ENCODE measurements at places on chromosomes 12 and 14.
A peak's percentile ranks its signal among the peaks of the same experiment; 100 is the strongest.

- no peak for ATAC-seq
These were observed 32.4 kb downstream of the MAX start for GRCh38 chr14:65069874-65070413.

GRCh38 chr12:112328456-112329124, 53.6 kb downstream of the HECTD4 start:
- no peak for ATAC-seq

DNA sequence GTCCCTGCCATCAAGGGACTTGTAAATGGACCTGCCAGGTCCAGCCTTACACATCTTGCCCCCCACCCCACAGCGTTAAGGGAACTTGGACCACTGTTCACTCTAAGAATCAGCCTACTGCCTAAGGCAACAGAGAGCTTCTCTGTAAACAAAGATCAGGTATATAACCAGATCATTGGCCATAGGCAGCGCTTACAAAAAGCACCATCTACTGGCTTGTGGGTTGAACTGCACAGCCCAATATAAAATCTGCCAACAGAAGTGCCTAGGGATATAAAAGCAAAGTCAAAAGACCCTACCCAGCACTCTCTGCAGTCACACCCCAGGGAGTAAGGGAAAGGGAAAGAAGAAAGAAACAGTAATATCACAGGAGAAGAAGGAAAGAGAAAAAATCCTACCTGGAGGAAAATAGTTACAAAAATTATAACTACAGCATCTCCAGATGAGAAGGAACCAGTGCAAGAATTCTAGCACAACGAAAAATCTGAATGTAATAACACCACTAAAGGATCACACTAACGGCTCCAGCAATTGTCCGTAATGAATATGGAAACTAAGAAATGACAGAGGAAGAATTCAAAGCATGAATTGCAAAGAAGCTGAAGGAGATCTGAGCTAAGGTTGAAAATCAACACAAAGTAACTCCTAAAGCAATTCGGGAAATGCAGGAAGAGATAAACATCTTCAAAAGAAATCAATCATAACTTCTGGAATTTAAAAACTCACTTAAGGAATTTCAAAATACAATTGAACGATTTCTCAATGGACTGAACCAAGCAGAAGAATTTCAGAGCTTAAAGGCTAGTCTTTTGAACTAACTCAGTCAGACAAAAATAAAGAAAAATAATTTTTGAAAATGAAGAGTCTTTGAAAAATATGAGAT, 95.2 kb upstream of the PCED1B start:
- peak; percentile 95 for ATAC-seq

- no peak for ATAC-seq
These were observed 309.9 kb downstream of the VRK1 start for GRCh38 chr14:97107080-97107479.

DNA sequence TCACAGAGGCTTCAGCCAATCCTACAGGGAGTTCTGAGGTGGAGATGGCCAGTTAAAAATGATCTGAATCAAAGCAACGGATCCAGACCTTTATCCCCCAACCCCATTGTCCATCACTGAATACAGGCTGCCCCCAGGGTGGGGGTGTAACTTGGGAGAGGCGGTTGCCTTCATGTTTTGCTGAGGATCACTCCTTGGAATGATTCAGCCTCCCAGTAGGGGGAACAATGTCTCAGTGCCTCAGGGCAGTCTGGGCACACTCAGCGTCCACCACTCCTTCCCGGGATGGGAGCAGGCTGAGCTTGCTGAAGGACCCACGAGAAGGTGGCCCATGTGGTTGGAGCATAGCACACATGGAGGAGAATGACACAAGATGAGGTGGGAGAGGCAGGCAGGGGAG, 60.2 kb downstream of the RFX4 start:
- ATAC-seq, result no peak

DNA sequence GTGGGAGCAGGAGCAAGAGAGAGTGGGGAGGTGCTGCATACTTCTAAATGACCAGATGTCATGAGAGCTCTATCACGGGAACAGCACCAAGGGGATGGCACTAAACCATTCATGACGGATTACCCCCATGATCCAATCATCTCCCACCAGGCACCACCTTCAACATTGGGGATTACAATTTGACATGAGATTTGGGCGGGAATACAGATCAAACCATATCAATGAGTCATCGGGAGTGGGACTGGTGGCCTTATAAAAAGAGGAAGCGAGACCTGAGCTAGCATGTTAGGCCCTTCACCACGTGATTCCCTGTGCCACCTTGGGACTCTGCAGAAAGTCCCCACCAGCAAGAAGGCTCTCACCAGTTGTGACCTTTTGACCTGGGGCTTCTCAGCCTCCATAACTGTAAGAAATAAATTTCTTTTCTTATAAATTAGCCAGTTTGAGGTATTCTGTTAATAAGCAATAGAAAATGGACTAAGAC, 28.7 kb downstream of the COX8C start:
- ATAC-seq, result no peak

GRCh38 chr12:12562016-12562483, 613 bp downstream of the DUSP16 start:
- ATAC-seq, result no peak

DNA sequence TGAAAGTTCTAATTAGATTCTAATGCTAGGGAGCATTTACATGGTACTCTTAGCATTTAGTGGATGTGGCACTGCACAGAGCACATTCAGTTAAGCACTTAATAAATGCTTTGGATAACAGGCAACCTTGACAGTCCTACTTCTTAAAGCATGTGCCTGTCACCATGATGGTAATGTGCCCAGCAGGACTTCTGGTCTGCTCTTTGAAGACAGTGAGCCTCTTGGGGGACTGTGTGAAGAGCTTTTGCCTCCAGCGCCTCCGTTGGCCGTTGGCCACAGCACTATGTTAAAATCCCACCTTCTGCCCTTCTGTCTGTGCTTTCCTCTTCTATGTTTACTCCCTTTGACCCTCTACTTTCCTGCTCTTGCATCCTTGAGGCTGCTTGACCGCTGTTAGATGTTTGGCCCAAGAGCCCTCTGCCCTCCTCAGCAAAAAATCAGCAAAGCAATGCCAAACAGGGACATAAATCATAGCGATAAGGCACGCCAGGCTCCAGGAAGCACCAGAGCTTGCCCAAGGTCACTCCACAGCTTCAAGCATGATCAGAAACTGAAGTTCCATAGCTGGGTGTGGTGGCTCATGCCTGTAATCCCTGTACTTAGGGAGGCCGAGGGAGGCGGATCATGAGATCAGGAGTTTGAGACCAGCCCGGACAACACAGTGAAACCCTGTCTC, 8.3 kb downstream of the CDKL1 start:
- ATAC-seq, result no peak

GRCh38 chr14:54549862-54550261, 17.1 kb upstream of the SAMD4A start:
- no peak for ATAC-seq

- no peak for ATAC-seq
These were observed 48.0 kb upstream of the RIMBP2 start for GRCh38 chr12:130764073-130764472.

GRCh38 chr14:27863166-27863565, 903.4 kb upstream of the FOXG1 start:
- no peak for ATAC-seq

DNA sequence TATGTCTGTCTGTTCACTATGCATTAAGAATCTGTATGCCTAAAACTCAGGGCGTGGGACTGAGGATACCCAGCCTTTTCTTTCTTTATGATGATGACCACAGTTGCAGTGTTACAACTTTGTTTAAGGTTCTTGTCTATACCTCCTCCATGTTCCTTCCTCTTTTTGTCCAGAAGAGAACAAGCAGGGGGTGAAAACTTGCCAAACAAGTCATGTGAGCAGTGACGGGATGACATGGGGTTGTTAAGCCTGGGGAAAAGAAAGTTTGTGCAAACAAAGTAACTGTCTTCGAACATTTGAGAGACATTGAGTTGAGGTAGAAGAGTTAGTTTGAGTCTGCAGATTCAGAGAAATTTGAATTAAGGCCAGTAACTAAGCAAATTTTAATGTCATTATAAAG, 505.5 kb downstream of the NPAS3 start:
- ATAC-seq, result no peak

DNA sequence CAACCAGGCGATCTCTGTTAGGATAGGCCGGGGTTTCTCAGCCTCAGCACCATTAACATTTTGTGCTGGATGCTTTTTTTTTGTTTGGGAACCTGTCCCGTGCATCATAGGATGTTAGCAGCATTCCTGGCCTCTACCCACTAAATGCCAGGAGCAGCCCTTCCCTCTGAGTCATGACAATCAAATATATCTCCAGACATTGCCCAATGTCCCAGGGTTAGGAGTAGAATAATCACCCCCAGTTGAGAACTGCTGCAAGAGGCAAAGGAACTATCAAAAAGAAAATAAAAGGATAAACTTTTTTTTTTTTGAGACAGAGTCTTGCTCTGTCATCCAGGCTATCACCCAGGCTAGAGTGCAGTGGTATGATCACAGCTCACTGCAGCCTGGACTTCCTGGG, 76.0 kb downstream of the ACACB start:
- peak; percentile 69 for ATAC-seq

GRCh38 chr12:71999795-72000194, 61.1 kb downstream of the TPH2 start:
- ATAC-seq, result no peak

DNA sequence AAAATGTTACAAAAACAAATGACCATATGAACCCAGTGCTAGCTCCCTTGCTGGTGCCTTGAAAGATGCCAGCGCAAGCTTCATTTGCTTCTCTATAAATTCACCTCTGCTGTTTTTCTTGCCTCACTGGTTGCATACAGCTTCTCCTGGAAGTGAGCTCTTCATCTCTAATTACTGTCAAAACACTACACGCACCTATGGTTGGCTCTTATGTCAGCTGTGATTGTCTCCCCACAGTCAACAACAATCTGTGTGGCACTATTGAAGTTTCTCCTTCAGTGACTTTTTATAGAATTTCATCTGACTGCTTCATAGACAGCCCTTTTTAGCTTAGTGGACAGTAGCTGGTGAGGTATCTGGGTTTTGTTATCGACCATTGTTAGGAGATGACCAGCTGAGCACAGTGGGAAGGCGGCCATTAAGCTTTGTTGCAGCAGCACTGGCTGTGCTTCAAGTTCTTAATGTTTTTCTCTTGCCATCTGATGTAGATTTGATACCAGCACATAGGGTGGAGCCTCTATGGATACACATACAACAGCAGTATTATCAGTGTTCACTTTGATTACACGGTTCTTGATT, 131.8 kb downstream of the KITLG start:
- ATAC-seq, result no peak

DNA sequence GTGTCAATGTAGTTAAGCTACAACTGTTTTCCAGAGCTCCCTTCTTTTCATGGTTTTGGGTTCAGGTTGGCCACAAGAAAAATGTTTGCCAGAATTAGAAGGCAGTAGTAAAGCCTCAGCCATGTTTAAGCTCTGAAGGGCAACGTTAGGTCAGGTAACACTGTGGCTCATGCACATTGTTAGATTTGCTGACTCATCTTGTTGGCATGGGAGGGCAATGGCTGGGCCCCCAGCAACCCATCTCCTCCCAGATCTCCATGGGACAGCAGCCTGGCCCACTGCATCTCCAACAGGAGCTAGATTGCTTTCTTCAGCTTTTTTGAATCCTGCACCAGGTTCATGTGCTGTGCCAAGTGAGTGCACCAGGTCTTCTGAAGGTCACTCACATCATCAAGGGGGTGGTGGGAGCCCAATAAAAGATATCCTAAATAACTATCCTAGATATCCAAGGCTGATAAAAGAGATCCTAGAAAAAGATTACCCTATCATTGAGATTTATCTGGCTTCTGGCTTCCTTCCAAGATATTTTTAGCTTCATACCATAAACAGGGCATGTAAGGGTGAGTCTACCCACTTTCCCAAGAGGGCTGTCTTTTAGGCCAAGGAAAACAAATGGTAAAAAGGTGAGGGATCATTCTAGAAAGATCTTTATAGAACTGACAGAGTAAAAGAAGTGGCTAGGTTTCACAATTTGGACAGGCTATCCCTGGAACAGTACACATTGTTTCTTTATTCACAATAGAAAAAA, 28.9 kb downstream of the PTGER2 start:
- peak; percentile 78 for ATAC-seq

- ATAC-seq, result no peak
These were observed 347.4 kb upstream of the PRICKLE1 start for GRCh38 chr12:42936991-42937390.

DNA sequence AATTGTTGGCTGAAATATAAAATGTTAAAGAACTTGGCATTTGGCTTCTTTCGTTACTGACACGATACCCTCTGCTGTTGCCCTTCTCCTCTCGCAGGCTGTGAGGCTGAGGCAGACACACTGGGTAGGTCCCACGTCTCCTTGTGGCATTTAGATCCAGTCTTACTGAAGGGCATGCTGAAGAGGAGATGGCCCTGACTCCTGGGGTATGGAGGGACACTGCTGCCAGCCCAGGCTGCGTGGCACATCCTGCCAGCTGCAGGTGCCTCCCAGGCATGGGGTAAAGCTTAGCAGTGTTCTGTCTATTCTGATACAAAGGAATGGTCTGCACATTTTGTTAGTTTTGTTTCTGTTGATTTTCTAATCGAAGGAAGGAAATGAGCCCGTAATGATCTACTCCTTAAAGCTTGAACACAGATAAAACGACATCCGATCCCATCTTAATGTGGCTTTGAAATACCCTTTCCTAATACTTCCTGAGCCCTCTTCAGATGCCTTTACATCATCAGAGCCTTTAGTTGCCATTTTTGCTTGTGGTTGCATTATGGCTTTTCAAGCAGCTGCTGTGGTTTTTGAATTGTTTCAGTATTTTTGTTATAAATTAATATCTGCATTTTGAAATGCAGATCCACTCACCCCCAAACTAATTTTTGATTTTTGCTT, 61.1 kb downstream of the WDR20 start:
- ATAC-seq, result no peak

DNA sequence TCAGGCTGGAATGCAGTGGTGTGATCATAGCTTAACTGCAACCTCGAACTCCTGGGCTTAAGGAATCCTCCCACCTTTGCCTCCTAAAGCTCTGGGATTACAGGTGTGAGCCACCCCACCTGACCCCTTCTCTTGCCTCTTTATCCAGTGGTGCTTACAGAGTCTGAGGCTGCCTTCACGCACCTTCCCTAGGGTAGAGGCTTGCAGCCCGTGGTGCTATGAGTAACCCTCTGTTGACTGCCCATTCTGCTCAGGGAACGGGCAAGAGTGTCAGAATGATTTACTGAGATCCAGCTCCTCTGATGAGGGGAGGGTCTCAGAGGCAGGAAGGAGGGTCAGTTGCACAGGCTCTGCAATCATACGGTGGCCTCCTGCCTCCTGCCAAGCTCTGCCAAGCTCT, 125.1 kb upstream of the TBX3 start:
- no peak for ATAC-seq

DNA sequence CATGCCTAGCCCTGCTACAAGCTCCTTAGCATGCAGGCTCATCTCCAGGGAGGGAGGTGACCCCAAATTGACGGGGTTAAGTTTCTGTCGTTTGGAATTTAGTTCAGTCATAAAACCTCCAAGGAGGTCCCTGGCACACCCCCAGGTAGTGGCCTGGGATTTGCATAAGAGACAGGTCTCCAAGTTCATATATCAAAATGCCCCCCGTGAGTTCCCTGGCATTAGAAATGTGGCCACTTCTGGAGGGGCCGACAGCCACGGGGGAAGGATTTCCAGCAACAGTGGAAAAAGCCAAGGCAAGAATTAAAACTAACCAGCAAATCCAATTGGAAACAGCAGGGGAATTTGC, 228.8 kb downstream of the BCL11B start:
- ATAC-seq, result no peak

All from SK-N-SH treated with all-trans-retinoic acid at 6 μM for 48 hours (cell line).